ENCODE measurements at places on chromosomes 5 and 9. TPM values are rescaled to one million over a fixed set of nuclear protein-coding genes. Genes with fewer than 3 reads are reported as not detected.

GRCh38 chr5:123147741-123148140, 58.7 kb downstream of the PRDM6 start:
- DNase-seq, result no peak

GRCh38 chr5:93371893-93372292, 209.1 kb downstream of the NR2F1-AS1 start:
- DNase-seq, result no peak

DNA sequence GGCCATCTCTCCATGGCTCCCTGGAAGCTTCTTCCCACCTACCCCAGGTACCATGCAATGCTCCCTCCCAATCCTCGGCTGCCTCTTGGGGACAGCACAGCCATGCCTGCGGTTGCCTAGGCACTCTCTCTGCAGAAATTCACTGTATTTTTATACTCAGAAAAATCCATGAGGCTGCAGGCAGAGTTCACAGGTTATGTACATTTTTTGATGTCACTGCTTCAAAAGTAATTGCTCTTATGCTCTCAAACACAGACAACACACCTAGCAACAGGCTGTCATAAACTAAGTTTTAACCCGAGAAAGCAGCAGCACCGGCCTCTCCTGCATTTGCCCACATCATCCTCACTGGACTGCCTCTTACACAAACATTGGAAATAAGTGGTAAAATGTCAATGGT, 102.4 kb downstream of the AK8 start:
- DNase-seq, result no peak

DNA sequence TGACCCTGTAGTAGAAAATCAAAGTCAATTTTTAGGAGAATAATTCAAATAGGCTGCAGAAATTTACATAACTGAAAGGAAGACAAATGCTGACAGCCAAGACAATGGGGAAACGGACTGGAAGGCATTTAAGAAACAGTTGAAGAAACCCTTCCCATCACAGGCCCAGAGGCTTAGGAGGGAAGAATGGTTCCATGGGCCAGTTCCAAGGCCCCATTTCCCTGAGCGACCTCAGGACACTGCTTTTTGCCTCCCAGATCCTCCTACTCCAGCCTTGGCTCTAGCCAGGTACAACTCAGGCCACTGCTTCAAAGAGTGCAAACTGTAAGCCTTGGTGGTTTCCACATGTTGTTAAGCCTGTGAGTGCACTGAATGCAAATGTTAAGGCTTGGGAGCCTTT, 184.1 kb upstream of the SGCD start:
- no peak for DNase-seq

DNA sequence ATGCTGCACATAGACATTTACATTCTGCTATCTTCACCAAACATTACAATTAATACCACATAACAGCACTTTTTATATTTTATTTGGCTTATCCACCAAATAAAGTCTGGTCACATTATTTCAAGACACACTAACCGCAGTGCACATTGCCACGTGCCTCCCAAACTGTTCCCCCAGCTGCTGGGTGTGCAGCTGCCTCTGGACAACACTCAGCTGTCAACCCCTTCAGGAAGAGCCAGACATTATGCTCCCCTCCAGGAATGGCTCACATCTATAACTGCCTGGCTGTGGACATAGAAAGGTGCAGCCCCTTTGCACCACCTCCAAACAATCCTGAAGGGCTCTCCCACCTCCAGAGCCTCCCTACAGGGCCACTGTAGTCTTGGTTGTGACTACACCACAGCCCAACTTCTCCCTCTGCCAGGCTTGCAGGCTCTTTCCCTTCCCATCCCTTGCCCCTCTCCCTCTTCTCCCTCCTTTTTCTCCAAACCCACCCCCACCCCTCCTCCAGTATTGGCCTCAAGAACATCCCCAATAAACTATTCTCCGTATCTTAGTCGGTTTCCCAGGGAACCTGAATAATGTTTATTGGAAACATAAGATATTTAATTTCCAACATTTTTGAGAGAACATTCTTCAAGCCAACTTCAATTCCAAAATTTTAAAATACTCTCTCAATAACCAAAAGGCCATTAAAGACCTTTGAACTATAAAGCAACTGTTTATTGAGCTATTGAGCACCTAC, 372.3 kb downstream of the CTNND2 start:
- no peak for DNase-seq

- no peak for DNase-seq
Measured at GRCh38 chr9:131847665-131848354, 107.9 kb upstream of the RAPGEF1 start.

Gene CNTNAP3B
- 94.8 TPM for total RNA-seq

Gene GABRA1
- total RNA-seq, result not detected

Gene OLFML2A
- total RNA-seq, result 5.4 TPM

Gene C1QTNF3
- total RNA-seq, result 4.3 TPM

Gene GRXCR2
- not detected for total RNA-seq
